EL (cell line): ENCODE measurements at places on chromosomes 12 and 14.

GRCh38 chr12:9773216-9773877 lies 12.6 kb upstream of the CD69 start:
- DNase-seq = no peak

- no peak for DNase-seq
These were observed 152.1 kb downstream of the MGAT4C start for GRCh38 chr12:86104087-86104486.

DNA sequence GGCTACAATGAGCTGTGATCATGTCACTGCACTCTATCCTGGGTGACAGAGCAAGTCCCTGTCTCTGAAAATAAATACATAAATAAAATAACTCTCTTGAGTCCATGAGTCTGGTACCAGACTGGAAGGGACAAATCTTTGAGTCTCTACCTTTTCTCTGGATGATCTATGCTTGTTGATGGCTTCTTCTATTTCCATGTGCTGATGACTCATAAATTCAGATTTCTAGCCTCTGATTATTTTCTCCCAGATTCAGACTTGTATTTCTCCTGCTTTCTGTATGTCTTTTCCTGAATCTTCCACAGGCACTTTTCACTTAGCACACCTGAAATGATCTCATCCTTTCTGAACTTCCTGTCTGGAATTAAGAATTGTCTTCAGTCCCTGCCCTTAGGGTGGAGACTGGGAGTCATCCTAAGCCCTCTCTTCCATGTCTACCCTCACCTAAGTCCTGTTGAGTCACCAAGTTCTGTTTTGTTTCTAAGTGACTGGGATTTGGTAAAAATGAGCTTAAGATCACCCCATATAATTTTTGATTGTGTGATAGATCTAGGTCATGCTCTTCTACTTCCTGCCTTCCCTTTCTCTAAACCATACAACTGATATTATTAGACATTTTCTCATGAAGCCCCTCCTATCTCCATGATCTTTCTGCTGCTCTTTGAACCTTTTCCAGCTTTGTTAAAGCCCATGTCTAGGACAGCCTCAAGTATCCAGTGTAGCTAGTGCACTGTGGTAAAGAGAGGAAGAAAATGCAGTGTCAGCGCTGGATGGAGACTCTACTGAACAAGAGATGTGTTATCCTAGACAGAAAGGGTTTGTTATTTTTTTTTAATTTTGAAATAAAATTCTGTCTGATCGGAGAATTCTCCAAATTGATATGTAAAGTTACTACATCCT lies 13.1 kb downstream of the AKAP6 start:
- DNase-seq = no peak

DNA sequence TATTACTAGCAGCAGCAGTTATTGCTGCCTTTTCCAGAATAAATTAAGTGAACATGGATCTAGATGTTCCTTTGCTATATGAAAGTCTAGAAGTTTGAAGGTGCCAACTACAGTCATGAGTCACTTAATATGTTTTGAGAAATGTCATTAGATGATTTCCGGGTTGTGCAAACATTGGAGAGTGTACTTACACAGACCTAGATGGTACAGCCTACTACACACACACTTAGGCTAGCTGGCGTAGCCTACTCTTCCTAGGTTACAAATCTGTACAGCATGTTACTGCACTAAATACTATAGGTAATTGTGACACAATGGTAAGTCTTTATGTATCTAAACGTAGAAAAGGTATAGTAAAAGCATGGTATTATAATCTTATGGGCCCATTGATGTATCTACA lies 368.1 kb downstream of the PDZRN4 start:
- no peak for DNase-seq

DNA sequence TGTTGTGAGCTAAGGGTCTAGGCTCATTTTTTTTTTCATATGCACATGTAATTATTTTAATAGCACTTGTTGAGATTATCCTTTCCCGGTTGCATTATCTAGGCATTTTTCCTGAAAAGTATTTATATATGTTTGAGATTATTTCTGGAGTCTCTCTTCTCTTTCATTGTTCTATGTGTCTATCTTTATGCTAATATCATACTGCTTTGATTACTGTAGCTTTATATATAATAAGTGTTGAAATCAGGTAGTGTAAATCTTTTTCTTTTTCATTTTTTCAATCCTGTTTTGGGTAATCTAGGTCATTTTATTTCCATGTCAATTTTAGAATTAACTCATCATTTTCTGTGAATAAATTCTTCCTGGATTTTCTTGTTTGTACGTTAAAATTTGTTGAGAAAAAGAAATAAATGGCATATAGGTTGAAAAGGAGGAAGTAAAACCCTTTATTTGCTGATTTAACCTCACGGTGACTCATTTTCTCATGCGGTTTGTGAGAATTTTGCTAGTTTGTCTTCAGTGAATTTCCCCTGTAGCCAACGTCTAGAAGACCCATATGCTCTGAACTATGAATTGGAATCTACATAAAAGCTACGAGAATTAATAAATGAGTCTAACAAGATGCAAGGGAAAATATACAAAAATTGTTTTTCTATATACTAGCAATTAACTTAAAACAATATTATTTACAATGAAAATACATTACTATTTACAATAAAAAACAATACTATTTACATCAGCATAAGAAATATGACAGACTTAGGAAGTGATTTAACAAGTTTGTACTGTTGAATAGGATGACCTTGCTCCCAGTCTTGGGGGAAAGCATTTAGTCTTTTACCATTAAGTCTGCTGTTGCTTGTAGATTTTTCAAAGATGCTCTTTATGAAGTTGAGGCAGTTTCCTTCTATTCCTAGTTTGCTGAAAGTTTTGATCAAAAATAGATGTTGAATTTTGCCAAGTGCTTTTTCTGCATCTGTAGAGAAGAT lies 105.0 kb downstream of the SNAPC1 start:
- no peak for DNase-seq

DNA sequence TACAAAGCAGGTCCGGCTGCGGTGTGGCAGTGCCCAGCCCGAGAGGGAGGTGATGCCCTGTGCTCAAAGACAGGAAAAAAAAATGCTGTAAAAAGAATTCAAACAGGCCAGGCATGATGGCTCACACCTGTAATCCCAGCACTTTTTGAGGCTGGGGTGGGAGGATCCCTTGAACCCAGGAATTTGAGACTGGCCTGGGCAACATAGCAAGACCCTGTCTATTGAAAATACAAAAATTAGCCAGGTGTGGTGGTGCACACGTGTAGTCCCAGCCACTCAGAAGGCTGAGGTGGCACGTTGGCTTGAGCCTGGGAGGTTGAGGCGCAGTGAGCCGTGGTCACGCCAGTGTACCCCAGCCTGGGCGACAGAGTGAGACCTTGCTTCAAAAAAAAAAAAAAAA lies 26.4 kb downstream of the DNAH10 start:
- DNase-seq = no peak

- DNase-seq = no peak
These were observed 201.6 kb downstream of the RAD51B start for GRCh38 chr14:68020999-68021663.

DNA sequence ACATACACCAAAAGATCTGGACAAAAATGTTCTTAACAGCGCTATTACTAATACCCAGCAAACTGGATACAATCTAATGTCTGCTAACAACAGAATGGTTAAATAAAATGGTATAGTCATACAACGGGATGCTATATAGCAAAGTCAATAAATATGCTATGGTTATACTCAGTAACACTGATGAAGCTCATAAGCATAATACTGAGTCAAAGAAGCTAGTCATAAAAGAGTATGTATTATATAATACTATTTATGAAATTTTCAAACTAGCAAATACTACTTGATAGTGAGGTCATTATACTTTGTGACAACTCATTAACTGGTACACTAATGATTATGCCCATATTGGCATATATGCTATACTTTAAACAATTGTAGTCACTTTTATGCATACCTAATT lies 7.4 kb downstream of the ABCD2 start:
- no peak for DNase-seq

DNA sequence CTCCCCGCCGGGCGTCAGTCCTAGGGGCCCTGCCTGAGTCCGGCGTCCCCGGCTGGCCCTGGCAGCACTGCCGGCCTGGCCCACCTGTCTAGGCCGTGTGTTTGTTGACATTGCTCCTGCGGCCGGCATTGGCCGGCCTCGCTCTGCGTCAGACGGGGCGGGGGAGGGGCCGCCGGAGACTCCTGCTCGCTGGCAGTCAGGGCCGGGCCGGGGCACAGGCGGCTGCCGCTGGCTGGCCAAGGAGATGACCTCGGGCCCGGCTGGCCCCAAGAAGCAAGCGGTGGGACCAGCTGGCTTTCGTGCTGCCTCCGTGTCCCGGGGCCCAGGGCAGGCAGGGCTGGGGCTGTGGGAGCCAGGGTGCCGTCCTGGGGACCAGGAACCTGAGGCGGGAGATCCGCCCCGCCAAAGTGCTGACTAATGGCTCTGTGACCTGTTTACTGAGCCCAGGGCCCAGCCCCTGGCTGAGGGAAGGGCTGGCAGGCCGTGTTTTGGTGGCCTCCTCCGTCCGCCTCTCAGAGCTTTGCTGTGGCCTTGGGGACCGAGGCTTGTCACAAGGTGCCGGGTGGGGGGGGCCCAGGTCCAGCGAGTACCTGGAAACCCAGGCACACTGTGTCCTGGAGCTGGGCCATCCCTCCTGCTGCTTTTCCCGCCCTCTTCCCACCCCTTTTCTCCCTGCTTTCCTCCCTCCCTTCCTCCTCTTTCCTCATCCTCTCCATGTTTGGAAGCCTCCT lies 1.8 kb downstream of the ULK1 start:
- peak; percentile 86 for DNase-seq

DNA sequence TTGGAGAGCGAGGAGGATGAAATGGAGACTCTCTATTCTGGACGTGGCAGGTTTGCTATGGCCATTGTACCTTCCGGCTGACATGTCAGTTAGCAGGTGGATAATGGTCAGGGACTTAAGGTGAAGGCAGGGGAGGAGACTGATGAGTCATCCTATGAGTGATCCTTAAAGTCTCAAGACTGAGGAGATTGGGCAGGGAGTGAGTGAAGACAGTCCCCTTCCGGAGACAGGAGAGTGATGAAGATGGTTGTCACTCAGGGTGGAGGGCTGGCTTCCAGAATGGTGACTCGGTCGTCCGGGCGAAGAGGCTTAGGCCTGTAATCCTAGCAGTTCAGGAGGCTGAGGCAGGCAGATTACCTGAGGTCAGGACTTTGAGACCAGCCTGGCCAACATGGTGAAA lies 49.8 kb upstream of the CCDC63 start:
- DNase-seq = no peak

GRCh38 chr12:22406627-22407026 lies 72.1 kb upstream of the ST8SIA1 start:
- no peak for DNase-seq

DNA sequence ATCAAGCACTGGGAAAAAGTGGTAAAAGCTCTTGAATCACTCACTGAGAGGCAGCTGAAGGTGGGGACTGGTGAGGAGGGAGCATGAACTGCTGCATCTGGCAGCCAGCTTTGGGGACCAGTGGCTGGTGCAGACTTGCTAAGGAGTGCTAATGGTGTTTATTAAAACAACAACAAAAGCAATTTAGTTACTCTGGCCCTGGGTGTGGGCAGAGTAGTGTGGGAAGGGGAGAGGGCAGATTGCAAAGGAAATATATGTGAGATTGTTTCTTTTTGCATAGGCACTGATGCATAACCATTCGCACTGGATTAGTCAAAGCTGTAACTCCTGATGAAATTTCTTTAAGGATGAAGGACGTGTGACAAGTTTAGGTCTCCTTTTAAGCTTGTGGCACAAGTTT lies 8.1 kb downstream of the TXNRD1 start:
- DNase-seq = no peak

DNA sequence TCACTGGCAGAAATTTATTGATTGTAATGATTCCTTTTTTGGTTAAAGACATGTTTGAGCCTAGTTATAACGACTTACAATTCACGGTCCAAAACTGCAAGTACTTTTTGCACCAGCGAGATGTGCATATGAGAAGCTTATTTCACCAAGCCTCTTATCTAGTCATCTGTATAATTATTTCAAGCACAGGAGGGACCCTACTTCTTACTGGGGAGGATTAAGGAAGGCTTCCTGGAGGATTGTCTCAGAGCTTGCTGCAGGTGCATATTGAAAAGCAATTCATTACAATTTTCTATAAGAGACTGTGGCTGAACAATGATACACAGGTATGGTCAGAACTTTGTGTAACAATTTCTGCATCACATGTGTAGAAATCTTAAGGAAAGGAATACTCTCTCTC lies 152.9 kb downstream of the CAND1 start:
- DNase-seq = no peak

DNA sequence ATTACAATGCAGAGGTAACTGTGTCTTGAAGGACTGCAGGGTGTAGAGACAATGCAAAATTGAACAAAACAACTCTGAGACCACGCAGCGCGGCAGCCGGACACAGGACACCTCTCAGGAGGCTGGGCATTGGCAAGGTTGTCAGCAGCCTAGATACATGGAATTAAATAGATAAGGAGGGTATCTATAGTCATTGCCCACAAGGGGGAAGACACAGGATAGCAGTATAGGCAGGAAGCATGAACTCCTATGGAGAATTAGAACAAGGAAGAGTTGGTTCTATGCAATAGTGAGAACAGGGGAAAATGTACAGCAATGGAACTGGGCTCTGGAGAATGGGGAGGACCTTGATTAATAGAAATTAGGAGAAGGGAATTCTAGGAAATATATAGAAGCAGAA lies 164.1 kb downstream of the C12orf42 start:
- DNase-seq = no peak

DNA sequence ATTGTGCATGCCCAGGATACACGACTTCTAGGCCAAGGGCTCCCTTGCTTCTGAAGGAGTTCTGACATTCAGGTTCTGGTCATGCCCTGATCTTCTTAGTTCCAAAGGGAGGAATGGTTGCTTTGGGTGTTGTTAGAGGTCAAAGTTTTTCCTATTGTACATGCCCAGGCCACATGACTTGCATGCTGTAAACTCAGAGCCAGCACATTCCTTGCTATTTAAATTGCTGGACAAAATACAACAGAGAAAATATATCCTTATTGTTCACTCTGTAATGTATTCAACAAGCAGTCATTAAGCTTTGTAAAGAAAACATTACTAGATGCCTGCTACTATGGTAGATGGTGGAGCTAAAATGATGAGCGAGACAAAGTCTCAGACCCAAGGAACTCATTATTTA lies 71.2 kb upstream of the COCH start:
- DNase-seq = no peak

DNA sequence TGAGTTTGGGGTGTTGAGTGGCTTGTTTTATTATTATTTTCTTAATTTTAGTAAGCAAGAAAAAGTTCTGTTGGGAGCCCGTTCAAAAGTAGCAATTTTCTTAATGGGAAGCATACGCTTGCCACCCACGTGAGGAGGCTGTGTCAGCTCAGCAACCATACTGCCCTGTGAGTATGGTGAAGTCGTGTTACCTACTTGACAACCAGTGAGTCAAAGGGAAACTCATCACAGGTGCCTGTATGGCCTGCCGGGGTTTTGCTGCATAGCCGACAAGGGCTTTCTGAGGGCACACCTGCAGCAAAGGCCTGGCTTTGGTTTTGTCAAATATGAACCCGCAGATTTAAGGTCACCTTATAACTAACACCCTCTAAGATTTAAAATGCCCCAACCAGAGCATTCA lies 31.1 kb downstream of the PITPNM2 start:
- no peak for DNase-seq

- DNase-seq = peak; percentile 38
These were observed 19.8 kb downstream of the KRT80 start for GRCh38 chr12:52171950-52172512.

GRCh38 chr12:53530061-53530460 lies 22.8 kb upstream of the NPFF start:
- no peak for DNase-seq
